ENCODE measurements at places on chromosomes 13 and 19.

GRCh38 chr13:27662738-27663470 is 41.2 kb downstream of the POLR1D start:
- no peak for DNase-seq

- no peak for DNase-seq
Measured at GRCh38 chr13:105112561-105112960, 1422.9 kb downstream of the EFNB2 start.

- no peak for DNase-seq
Measured at GRCh38 chr19:2488405-2488941, 12.5 kb downstream of the GADD45B start.

DNA sequence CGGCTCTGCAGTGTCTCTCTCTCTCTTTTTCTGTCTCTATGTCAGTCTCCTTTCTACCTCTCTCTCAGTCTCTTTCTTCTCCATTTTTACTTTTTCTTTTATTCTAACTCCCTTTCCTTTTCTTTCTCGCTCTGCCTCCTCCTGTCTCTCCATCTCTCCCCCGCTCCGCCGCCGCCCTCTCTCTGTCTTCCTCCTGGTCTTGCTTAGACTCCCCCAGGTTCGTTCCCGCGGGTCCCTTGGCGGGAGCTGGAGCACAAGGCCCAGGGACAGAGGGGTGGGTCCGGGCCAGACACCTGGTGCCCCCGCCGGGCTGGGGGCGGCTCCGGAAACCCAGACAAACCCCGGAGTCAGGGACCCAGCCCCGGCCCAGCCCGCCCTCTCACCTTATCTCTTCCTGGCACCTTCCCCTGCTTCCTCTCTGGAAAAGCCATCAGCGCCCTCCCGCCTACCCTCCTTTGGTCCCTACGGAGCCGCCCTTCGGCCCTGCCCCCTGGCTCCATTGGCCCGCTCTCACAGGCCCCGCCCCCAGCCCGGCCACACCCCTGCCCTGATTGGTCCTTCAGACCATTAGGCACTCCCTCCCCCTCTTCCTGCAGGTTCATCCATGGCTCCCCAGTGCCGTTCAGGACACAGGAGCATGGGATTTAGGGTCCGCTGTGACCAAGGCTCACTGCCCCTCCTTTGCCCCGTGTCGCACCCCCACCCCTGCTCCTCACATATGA is 15.4 kb upstream of the NOP53 start:
- peak; percentile 28 for DNase-seq

GRCh38 chr19:2282062-2282861 is at the start of gene PEAK3:
TSS of gene PEAK3 (minus strand) at chr19:2282175. CDS start at chr19:2280931, 1,244 bp downstream.
- peak; percentile 57 for DNase-seq

Data from natural killer cell (primary cell).